Effector memory CD4-positive, alpha-beta T cell (primary cell): ENCODE measurements at places on chromosomes 4 and X.

- DNase-seq = no peak
Observed at GRCh38 chrX:3026074-3026815, 15.0 kb upstream of the ARSF start.

- DNase-seq = no peak
Observed at GRCh38 chrX:29876733-29877132, 338.6 kb upstream of the MAGEB2 start.

DNA sequence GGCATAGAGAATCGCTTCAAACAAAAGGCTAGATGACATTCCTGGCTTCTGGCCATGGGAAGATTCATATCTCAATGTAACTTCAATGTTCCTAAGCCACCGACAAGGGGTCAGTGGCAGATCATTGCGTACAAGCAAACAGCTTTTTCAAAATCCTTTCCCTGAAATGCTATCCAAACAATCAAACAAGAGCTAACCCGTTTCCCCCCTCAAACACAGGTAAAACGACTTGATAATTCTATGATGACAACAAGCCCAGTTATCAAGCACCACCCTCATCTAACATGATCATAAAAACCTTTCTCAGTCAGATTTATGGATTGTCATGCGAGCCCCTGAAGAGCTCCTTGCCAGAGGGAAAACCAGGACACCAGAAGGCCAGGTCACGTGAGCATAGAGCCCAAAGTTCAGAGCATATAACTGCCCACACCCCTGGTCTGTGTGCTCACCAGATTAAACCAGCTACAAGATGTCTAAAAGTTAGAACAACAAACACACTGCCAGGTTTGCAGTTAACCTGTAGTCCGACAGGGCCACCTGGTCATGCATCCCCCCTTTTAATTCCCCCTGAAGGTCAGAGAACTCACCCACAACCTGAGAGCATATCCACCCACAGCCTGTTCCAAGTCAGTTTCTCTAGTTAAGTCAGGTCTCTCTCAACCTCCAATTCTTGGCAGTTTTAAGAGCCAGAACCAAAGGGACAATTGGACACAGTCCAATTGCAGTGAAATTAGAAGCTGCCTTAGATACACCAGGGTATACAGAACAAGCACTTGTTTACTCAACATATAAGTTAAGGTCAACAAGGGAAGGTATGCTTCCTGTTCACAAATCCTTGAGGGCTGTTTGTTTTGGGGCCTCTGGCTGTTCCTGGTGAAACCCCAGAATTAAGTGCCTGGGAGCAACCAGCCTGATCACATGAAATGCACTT lies 248.1 kb upstream of the PPARGC1A start:
- no peak for DNase-seq

- no peak for DNase-seq
Observed at GRCh38 chr4:188300385-188300784, 161.1 kb downstream of the TRIML1 start.

GRCh38 chr4:4968161-4968725 lies 51.0 kb downstream of the CYTL1 start:
- no peak for DNase-seq

- DNase-seq = no peak
Observed at GRCh38 chr4:85919200-85919887, 440.5 kb downstream of the MAPK10 start.
